ENCODE measurements at places on chromosomes 12 and 14.

DNA sequence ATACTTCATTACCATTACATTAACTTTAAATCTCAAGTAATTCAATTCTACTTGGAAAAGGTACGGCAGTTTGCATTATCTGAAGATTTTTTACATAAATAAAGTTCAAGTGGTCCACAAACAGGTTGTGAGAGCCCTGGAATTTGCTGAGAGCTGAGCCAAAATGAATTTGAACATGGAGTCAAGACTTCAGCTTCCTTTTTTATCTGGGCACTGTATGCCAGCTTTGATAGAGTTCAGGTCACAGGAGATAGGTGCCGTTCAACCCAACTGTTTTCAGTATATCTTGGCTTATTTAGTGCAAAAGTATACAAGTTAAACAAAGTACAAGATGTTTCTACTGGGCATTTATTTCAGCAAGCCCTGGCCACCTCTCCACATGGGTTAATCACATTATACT lies 28.8 kb downstream of the HNRNPC start:
- DNase-seq: no peak

- DNase-seq: no peak
Observed at GRCh38 chr12:6603095-6603567, 4.0 kb downstream of the CHD4 start.

DNA sequence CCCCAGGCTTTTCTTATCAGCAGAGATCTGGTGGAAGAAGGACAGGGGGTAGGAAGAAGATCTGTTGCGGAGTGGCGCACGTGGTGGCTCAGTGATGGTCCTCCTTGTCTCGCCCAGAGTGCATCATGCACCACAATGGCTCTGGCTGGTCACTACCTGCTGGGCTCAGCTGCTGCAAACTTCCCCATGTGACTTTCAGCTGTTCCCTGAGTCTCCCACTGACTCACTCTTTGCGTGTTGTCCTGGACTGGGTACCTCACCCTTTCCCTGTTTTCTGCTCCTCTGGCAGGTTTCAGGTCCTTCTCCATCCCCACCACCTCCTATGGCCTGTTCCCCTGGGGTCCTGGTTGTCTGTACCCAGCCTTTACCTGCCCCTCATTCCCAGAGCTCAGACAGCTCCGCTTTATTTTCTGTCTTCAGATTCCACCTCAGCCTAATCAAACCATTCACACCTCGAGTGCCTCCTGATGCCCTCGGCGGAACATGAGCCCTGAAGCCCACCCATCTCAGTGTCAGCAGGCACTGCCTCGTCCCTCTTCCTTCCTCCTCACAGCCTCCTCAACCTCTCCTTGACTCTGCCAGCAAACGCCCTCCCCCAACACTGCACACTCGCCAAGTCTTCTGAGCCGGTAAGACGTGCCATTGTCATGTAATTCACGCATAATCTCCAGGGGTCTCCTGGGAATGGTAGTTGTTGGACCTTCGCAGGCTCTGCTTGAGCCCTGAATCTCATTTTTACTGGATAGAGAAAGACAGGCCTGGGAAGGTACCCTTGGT lies 1.8 kb downstream of the C1R start:
- no peak for DNase-seq

DNA sequence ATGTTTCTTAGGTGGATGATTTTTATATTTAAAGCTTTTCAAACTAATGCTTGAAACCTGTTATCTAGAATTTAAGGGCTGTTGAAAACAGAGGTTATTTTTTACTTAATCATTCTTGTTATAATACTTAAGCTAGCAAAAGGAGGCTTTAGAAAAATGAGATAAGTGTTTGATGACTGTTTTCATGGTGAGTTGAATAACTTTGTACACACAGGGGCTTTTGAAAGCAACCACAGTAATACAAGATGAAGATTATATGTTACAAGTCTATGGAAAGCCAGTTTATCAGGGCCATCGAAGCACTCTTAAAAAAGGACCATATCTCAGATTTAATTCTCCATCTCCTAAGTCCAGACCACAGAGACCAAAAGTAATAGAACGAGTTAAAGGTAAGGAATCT lies 33.3 kb downstream of the KIAA0586 start:
- DNase-seq: no peak

- DNase-seq: no peak
Observed at GRCh38 chr14:103819503-103820307, 27.7 kb downstream of the PPP1R13B start.

- DNase-seq: no peak
Observed at GRCh38 chr14:100440207-100440631, 117.1 kb downstream of the SLC25A47 start.

- no peak for DNase-seq
Observed at GRCh38 chr14:75675265-75675960, 14.4 kb downstream of the TTLL5 start.

DNA sequence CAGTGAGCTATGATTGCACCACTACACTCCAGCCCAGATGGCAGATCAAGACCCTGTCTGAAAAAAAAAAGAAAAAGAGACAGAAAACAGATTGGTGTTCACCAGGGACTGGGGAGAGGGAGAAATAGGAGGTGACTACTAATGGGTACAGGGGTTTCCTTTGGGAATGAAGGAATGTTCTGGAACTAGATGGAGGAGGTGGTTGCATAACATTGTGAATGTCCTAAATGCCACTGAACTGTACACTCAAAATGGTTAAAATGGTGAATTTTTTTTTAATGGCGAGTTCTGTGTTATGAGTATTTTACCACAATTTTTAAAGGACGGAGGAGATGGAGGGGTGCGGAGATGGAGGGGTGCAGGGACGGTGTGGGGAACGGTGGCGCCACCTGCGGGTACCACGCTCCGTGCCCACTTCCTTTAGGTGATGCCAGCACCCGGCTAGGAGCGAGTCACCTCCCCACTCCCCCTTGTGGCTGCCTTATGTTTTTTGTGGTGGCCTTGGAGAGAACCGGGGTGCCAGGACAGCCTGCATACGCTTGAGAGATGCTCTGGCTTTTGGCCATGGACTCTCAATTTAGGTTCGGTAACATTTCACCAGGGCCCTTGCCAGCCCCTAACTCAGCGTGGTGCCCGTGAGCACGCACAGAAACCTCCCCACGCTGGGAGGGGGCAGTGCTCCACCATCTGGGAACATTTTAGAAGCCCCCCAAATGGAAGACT lies 16.1 kb downstream of the UBC start:
- DNase-seq: peak; percentile 53

DNA sequence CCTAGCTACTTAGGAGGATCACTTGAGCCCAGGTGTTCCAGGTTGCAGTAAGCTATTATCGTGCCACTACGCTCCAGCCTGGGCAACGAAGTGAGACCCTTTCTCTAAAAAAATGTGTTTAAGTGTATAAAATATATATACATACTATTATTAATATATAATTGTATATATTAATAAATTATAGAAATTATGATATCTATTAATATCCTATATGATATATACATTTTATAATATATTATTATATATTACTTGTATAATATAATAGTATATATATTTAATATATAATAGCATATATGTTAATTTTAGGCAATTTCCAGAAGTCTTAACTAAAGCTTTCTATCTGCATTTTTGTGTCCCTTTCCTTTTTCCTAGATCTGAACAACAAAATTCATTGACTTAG lies 12.3 kb downstream of the ALDH1L2 start:
- no peak for DNase-seq

GRCh38 chr14:95518045-95518751 lies 1.7 kb upstream of the SYNE3 start:
- no peak for DNase-seq

GRCh38 chr14:50816395-50817047 lies 14.4 kb downstream of the NIN start:
- DNase-seq: no peak

DNA sequence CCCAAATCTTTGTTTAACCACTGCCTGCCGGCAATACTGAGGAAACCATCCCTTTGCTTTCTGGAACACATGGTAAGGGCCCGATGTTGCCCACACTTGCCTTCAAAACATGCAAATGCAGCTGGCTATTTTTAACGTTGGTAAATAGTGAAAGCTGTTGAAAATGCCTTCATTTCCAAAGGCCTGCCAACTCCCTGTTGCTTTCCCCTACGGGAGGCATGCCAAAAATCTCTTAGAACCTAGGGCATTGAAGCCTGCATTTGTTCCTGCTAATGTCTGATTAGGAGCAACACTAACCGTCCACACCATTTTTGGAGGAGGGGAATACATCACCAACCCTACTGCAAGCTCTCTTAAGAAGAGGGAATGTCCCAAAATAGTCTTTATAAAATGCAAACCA lies 152.6 kb upstream of the NOS1 start:
- no peak for DNase-seq
